NCI-H1436 treated with DMSO at 0.1 percent for 48 hours (cell line): ENCODE measurements at places on chromosomes 1 and 21.

GRCh38 chr21:19864476-19864875 lies 1133.7 kb upstream of the NCAM2 start:
- DNase-seq, result no peak

DNA sequence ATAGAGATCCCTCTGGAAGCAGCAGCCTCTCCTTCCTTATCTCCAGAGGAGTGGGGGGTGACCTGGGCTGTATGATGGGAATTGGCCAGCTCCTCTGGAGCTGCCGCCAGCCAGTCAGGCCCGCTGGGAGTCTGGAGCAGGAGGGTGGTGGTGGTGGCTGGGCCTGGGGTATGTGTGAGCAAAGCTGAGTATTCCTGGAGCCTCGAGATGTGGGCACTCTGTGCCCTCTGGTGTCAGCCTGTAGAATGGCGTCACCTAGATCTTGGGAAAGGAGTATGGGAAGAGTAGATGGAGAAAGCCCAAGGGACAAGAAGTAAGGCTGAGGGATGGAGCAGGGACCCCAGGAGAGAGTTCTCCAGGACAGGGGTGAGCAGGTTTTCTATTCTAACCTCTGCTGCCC lies 16.0 kb downstream of the VANGL2 start:
- DNase-seq, result no peak

DNA sequence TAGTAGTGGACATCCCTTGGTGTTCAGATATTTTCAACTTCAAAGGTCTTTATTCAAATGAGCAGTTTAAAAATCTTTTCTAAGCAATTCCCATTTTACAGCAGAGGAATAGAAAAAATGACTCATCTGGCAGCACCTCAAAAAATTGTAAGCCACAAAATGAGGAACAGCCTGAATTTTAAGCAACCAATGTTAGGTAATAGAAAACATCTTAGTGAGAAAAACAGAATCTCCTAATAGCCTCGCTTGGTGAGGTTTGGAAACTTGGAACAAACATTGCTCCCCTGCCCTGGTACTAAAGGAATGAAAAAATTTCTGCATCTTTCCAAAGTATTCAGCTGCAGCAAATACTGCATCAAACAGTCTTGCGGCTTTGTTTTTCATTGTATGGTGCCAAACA lies 264.4 kb downstream of the NTNG1 start:
- no peak for DNase-seq

GRCh38 chr1:206721454-206721853 lies 36.7 kb downstream of the MAPKAPK2 start:
- no peak for DNase-seq

DNA sequence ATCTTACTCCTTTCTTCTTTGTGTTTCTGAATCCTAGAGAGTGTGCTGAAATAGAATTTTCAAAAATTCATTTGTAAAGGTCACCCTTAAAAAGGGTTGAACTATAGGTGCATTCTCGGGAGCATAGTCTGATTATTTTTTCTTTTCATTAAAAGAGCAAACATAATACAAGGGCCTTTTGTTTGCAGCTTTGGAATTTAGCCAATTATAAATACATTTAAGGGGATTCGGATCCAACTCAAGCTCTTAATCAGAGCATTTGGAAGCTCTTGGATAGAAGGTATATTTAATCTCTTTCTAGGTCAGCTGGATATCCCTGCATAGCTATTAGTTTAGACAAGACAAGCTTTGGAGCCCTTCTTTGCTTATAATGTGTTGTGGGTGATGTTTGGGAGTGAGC lies 321.7 kb downstream of the HHAT start:
- DNase-seq, result no peak

DNA sequence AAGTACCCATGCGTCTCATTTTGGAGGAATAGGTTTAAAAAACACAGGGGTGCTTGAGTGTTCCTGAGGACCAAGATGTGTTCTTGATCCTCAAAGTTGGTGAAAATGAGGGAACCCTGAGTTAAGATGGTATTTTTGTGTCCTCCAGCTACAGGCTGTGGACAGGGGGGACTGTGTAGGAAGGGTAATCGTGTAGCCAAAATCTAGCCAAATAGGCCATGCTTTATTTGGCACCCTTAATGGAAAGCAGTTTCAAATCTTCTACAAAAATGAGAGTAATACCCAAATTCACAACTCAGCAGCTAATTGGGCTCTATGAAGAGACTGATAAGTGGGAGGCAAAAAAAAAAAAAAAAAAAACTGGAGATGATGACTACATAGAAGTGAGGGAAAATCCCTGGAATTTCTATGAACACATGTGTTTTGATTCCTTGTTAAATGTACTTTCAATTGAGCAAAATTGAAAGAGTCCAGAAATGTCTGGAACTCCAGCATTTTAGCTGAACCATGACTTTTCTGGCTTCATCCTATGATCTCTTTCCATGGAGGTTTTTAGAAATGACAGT lies 470 bp downstream of the HSD11B1 start:
- no peak for DNase-seq

GRCh38 chr1:5744911-5745799 lies 247.1 kb downstream of the NPHP4 start:
- no peak for DNase-seq

DNA sequence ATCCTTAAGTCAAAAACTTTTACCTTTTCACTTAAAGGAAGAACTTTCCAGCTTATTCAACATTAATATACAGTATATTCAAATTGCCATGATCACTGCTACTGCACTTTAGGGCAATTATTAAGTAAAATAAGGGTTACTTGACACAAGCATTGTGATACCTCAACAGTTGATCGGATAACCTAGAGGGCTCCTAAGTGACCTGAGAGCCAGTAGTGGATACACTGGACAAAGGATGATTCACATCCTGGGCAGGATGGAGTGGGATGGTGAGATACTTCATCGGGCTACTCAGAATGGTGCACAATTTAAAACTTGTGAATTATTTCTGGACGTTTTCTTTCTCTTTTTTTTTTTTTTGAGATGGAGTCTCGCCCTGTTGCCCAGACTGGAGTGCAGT lies 54.5 kb upstream of the PPM1J start:
- no peak for DNase-seq

- DNase-seq, result no peak
These were observed 11.5 kb upstream of the C1orf105 start for GRCh38 chr1:172408958-172409357.
